ENCODE measurements at places on chromosomes 2 and 18.

GRCh38 chr2:33372940-33373553 lies 103.4 kb upstream of the RASGRP3 start:
- DNase-seq = peak; percentile 64

GRCh38 chr2:219218732-219219701 lies at the start of gene ABCB6:
ABCB6 (minus strand) TSS chr2:219218958; CDS start chr2:219218673, 285 bp downstream.
- peak; percentile 99 for DNase-seq

DNA sequence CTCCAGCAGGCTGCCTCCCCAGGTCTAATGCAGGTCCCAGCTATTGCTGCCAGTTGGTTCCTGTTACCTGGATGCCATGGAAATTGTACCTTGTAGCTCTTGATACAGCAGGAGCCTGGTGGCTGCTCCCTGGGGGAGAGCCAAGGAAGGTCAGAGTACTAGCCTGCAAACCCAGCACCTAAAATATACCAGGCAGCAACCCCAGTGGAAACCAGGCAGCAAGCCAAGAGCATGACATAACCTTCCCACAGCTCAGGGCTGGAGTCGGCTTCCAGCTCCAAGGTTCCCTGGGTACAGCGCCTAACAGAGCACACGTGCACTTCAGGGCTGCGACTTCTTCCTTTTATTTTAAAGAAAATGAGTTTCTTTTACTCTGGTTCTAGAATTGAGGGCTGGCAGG lies 30.3 kb downstream of the TNP1 start:
- no peak for DNase-seq

DNA sequence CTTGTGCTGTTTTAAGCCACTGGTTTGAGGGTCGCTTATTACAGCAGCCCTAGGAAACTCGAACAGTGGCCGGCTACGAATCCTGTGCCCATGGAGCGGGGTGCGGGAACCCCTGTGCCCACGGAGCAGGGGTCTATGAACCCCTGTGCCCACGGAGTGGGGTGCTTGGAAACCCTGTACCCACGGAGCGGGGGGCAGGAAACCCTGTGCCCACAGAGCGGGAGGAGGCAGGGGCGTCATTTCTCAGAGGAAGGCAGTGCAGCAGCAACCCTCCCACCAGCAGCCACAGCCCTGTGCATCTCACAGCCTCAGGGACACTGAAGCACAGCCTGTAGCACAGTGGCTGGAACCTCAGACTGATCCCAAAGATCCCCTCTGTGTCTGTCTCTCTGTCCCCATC lies 34.2 kb upstream of the GPC1 start:
- no peak for DNase-seq

DNA sequence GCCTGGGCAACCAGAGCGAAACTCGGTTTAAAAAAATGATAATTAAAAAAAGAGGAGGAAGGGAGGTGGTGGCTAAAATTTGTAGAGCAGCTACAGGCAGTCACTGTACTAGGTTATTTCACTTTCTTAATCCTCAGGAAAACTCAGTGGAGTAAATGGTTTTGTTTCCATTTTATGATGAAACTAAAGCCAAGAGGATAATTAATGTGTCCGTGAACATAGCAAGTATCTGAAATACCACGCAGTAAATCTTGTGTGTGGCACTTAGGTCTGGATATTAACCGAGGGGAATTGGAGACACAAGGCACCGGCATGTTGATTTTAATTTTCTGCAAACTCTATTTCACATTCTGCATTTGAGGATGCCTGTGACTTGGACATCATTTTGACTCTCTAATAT lies 14.5 kb downstream of the SH3BP4 start:
- DNase-seq = no peak

DNA sequence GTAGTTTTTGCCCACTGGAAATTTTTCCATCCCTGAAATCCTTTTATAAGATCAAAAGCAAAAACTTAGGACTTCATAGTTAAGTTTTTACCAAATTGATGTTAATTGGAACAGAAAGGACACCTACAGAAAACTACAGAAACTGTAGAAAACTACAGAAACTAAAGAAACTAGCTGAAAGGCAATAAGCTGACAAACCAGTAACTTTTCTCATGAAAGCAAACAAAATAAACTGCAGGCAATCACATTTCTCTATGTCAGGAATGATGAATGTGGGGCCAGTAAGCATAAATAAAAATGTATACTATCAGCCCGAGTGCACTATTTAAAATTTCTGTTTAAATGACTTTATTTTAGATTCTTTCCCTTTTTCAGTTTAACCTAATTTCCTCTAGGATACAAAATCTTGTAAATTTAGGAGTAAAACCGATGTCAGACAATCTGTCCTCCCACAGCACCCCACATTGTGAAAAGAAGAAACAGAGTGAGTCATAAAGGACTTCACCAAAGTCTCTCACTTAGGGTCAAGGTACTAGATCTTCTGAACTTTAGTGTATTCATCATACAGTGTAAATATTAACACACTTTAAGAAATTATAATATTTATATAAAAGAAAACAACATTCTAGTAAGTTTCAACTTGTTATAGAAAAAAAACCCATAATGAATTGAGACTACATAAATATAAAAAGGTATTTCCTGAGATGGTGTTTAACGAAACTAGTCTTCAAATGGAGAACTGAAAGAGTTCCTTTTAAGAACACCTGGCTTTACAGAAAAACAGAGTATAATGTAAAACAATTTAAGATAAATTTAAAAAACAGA lies 46.6 kb downstream of the USP40 start:
- no peak for DNase-seq

GRCh38 chr2:241110089-241110606 lies 8.1 kb upstream of the MTERF4 start:
- no peak for DNase-seq

GRCh38 chr2:199556527-199557285 lies 99.0 kb upstream of the SATB2 start:
- DNase-seq = no peak

GRCh38 chr2:190947711-190948251 lies 66.2 kb downstream of the STAT1 start:
- DNase-seq = no peak

GRCh38 chr18:45656194-45656770 lies 41.0 kb downstream of the SLC14A2 start:
- no peak for DNase-seq

GRCh38 chr2:177733-178132 lies 86.1 kb downstream of the SH3YL1 start:
- no peak for DNase-seq

DNA sequence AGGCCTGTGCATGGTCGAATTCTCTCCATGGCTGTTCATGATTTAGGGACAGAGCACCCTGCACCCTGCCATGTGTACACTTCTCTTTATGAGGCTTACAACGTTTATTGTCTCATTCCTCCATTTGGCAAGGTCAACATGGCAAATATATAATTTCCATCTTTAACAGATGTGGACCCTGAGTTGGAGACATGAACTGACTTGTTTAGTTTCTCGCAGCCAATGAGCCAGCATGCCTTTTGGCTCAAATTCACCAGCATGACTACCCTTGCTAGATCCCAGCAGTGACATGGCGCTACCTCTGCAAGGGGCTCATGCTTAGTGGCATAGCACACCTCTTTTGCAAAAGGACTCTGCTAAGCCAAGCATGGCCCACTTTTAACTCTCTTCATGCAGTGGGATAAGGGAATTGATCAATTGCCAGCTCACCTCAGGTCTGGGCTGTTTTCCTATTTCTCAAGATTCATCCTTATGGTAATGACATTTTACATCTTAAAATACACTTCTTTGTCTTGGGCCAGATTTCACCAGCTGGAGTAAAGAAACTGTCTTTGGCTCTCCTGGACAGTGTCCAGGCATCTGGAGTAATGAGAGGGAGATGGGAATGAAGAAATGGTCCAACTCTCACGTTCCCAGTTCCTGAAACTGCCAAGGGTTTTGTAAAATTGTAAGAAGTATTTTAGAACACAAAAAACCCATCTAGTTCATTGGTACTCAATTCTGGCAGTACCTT lies 159.5 kb downstream of the SETBP1 start:
- no peak for DNase-seq

GRCh38 chr2:159213296-159213695 lies 73.2 kb downstream of the WDSUB1 start:
- no peak for DNase-seq
